GM12892 (cell line): ENCODE measurements at places on chromosomes 11 and 22.

DNA sequence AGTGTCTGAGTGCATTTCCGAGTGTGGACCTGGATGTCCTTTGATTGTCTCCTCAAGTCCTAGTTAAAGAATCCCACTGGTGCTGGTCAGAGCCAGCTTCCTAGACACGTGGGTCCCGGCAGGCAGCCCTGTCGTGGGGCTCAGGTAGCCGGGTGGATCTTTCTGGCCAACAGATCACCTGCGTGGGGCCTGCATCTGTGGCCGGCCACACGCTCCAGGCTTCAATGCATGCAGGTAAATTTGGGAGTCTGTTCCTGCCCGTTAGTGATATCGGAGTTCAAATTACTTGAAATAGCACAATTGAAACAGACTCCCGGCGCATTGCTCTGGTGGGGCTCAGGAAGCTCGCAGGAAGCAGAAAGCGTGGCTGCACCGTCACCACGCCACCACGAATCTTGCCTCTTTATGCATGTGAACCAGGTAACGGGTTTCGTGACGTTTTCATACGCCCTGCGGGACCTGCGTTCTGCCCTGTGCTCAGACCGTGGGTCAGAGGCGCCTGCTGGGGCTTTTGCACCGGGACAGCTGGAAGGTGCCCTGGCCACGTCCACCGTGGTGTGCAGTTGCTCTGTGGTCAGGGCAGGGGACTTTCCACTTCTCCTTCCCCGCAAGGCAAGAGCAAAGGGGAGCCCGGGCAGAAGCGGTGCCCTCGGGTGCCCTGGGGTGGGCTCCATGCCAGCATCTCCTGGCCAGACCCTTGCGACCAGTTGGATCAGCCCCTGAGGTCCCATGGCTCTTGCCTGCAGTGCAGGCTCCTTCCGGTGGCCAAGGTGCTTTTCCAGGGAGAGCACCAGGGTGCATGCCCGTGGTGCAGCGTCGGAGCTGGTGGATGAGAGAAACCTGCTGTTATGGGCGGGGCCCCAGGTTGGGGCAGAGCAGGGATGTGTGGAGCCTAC, 803.5 kb downstream of the BRD1 start:
- no peak for DNase-seq

DNA sequence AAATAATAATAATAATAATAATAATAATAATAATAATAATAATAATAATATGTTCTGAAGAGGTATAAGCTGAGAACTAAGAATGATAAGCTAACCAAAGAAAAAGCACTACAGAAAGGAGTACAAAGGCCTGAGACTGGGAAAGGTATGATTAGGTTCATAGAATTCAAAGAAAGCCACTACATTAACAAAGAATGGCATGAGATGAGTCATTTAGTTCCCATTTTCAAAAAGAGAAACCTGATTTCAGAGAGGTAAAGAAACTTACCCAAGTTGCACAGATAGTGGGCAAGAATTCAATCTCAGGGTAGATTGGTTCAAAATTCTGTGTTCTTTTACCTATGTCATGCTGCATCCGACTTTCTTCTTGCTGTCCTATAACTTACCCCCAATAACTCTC, 350.9 kb downstream of the TTC28 start:
- no peak for DNase-seq

DNA sequence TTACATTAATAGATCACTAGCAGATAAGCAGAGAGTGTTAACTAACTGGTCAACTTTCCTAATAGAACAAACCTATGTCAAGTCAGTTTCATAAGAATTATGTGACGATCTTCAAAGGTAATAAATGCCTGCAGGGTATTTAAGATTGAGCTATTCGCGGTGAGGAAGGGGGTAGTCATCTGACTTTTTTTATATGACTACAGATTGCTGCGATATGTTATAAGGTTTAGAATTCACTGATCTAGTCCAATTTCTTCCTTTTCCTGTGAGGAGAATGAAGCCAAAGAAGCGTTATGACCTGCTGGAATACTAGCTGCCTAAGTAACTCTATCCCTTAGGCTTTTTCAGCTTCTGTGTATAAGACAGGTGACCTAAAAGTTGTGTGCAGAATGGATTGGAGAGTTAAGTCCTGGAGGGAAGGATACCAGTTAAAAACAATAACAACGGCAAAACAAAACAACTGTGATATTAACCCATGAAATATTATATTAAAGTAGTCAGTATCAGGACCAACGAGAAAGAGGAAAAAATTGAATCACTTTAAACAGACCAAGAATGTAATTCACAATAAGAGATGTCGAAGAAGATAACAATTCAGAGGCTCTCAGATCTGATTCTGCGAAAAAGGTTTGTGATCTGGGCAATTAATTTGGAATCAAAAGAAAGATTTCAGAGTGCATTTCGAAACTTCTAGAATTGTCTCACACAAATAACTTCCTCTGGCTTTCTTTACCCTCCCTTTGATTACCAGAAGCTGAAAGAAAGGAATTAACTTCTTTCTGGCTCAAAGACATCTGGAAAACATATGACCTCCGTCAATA, 630 bp downstream of the CASP4 start:
- no peak for DNase-seq

DNA sequence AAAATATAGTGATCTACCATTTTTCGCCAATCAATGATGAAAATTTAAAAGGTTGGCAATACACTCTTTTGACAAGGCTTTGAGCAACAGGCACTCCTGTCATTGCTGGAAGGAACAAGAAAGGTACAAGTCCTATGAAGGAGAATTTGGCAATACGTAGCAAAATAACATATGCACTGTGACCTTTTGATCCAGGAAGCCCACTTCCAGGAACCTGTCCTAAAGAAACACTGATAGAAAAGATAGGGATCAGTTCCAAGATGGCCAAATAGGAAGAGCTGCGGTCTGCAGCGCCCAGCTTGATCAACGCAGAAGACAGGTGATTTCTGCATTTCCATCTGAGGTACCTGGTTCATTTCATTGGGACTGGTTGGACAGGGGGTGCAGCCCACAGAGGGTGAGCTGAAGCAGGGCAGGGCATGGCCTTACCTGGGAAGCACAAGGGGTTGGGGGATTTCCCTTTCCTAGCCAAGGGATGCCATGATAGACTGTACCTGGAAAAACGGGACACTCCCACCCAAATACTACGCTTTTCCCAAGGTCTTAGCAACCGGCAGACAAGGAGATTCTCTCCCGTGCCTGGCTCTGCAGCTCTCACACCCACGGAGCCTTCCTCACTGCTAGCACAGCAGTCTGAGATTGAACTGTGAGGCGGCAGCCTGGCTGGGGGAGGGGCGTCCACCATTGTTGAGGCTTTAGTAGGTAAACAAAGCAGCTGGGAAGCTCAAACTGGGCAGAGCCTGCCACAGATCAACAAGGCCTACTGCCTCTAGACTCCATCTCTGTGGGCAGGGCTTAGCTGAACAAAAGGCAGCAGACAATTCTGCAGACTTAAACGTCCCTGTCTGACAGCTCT, 69.7 kb upstream of the GALNT18 start:
- no peak for DNase-seq

DNA sequence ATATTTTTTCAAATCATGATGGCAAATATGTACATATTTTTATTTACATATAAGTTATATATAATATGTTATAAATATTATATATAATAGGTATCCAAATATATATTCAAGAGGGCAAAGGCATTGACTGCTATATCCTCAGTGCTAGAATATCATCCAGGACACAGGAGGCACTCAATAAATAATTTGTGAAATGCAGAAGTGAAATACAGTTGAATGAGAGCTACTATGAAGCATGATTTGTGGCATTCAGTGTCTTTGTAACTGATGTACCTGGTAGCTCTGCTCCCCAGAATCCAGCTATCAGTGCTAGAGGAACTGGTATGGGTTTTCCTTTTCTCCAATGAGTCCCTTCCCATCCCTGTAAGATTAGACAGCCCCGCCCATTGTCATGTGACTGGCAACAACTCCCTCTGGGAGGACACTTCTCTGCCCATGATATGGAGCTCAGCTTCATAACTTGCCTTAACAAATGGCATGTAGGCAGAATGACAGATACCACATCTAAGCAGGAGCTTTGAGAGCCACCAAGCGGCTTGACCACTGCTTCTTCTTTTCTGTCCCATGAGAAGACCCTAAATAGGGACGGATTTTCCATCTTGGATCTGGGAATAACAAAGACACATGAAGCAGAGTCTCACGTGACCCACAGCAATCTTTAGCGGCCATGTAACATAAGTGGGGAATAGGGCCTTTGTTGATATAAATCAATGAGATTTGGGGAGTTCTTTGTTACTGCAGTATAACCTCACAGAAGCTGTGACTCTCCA, 10.2 kb upstream of the CD82 start:
- DNase-seq: no peak

- DNase-seq: no peak
Measured at GRCh38 chr22:29801153-29801552, 34.0 kb downstream of the UQCR10 start.

DNA sequence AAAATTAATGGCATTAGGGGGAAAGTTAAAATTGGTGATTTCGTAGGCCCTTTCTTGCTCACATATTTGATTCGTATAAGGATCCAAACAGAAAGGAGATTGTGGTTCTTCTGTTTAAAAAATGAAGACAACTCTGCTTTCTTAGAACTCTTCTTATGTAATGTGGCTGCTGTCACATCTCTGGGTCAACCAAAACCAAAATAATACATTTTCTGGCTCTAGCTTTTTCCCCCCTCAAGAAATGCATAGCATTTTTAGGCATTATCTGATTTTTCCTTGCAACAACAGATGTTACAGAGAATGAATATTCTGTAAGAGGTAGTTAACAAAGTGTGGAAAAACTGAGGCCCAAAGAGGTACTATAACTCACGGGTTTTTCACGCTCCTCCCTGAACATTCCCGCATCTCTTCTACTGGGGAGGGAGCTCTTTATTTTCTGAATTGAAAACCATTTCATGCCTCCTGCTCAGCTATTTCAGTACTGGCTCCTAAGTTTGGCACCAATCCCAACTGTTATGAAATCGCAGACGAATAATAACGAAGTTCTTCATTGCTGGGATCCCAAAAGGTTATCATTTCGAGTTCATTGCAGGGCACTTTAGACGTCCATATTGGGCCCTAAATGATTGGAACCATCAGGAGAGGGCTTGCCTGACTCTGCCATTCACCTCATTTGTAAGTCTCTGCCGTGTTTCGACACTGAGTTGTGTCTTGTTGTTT, 17.1 kb downstream of the GRAP2 start:
- DNase-seq: no peak

DNA sequence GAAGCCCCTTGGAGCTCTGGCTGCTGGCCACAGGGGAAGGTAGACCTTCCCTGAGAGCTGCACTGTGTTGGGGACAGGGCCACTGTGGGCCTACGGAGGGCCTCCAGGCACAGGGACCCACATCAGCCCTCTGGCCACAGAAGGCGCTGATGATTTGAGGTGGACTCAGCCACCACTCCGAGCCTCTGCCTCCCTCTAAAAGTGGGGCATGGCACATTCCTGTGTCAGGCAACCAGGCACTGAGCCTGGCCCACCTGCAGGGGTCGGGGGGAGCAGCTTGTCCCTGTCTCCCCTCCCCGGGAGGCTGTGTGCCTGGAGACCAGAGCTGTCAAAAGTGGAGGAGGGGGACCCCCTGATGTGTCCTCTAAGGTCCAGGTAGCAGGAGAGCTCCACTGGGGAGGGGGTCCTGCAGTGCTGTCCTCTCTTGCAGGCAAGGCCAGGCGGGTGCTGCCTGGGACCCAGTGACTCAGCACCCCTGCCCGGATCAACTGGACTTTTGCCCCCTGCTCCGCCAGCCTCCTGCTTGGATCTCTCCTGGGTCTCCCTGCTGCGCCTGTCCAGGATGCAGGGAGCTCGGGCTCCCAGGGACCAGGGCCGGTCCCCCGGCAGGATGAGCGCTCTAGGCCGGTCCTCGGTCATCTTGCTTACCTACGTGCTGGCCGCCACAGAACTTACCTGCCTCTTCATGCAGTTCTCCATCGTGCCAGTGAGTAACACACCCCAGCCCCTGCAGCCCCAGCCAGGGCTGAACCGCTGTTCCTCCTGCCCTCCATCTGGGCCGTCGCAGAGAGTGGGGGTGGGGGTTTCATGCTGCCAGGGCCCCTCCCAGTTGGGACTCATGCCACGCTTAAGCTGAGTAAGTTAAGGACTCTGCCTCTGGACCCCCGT, 17.5 kb upstream of the CDKN1C start:
- no peak for DNase-seq

DNA sequence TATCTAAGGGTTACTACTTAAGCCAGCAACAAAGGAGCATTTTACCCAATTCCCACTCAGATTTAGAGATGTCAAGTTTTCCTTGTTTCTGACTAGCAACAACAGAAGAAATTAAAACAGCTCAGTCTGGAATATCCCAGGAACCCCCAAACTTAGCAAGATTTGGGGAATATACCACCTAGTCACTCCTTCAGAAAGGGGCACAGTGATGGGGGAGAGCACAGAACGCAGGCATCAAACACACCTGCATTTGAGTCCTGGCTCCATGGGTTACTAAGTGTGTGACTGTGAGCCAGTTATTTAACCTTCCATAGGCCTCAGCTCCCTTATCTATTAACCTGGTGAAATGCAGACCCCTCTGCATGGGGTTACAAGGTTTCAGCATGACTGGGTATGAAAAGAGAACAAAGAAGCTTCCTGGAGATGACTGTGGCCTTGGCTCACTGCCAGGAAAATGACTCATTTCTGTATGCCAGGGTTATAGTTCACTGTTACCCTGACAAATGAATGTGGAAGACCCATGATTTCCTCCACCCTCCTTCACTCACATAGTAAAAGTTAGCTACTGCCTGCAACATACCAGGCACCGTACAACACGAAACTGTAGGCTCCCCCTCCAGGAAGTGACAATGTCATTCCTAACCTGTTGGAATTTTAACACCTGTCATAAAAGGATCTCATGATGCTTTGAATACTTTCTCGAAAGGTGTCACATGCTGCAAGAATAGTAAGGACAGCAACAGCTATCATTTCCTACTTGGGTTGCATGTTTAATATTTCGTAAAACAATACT, 79.6 kb downstream of the ME3 start:
- peak; percentile 16 for DNase-seq

DNA sequence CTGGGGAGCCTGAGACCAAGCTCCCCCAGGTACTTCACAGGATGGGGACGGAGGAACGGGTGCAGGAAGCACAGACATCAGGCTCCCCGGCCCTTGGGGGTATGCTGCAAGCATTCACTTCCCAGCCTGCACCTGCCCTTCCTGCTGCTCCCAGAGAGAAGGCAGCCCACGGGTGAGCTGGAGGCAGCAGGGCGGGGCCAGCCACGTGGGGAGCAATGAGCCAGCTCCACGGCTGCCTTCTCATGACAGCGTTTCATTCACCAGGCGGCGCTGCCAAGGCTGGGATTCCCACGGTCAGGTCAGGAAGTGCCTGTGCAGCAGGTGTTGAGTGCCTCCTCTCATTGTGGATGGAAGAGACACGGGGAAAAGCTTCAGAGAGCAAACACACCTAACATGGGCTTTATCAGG, 14.5 kb upstream of the PHLDA2 start:
- no peak for DNase-seq

- DNase-seq: peak; percentile 50
Measured at GRCh38 chr11:124745835-124746620, 6.0 kb downstream of the VSIG2 start.

- no peak for DNase-seq
Measured at GRCh38 chr11:96366024-96366423, 23.0 kb upstream of the MAML2 start.

GRCh38 chr11:25535467-25536272, 796.3 kb upstream of the ANO3 start:
- no peak for DNase-seq
